ENCODE measurements at places on chromosomes 13 and 19.
A peak's percentile ranks its signal among the peaks of the same experiment; 100 is the strongest.

GRCh38 chr19:38713227-38713649, 31.0 kb downstream of the CAPN12 start:
- no peak for DNase-seq

GRCh38 chr13:90726375-90726774, 621.1 kb upstream of the MIR17HG start:
- no peak for DNase-seq

DNA sequence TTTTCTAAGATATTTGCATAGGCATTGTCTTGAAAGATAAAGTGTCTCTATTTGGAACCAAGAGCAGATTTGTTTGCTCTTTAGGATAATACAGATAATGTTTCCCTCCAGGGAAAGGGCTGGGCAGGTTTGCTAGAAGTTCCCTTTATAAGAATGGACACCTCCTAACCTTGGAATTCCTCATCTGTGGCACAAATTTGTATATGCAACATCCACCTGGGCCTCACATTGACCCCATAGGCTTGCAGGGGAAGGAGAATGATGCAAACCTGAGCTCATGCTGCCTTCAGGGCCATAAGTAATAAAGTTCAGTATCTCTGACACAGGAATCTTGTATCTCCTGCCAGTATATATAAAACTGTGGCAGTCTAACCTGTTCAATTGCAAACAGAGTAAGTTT, 508.4 kb upstream of the MIR17HG start:
- DNase-seq, result peak; percentile 36

GRCh38 chr13:27403203-27403678, 21.2 kb upstream of the GTF3A start:
- peak; percentile 12 for DNase-seq

GRCh38 chr13:77733674-77734073, 36.2 kb downstream of the SLAIN1 start:
- DNase-seq, result no peak

Measured in RWPE1 (cell line).